ENCODE measurements at places on chromosomes 3 and 15. TPM values are rescaled to one million over a fixed set of nuclear protein-coding genes. Genes with fewer than 3 reads are reported as not detected.

- H3K27me3 ChIP-seq = no peaks in the 10 kb centered on the region
- H3K4me1 ChIP-seq = peaks cover 3% of the 10 kb centered on the region
- H3K4me3 ChIP-seq = no peak overlapping the region
- no peaks in the 10 kb centered on the region for H3K36me3 ChIP-seq
- H3K27ac ChIP-seq = no peak overlapping the region
These were observed 15.4 kb upstream of the ABHD10 start for GRCh38 chr3:111963424-111963823.

Gene TMCO5A
- not detected for total RNA-seq

Gene LYSMD4
- 7.9 TPM for total RNA-seq

Gene SEMA6D
- total RNA-seq = not detected

DNA sequence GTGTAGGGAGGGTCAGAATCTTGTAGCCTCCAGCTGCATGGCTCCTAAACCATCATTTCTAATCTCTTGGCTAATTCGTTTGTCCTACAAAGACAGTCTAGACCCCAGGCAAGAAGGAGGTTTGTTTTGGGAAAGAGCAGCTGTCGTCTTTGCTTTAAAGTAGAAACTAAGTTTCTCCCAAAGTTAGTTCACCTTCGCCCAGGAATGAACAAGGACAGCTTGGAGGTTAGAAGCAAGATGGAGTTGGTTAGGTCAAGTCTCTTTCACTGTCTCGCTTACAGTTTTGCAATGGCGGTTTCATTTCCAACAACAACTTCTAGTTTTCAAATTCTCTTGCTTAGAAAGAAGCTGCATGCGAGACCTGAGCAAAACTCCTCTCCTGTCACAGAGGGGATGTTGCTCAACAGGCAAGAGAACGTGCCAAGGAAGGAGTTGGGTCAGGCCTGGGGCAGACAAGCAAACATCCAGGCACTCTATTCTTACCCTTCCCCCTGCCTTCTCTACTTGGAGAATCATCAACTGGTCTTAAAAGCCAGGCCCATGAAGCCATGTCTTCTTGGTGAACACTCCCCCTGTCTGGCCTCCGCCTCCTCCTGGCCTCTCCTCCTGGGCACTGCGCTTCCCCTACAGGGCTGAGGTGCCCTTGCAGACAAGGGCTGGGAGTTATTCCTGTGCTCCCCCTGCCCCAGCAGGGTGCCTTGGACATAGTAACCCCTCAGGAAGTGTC, 57.6 kb downstream of the TMEM44 start:
- no peak overlapping the region for H3K4me3 ChIP-seq
- no peaks in the 10 kb centered on the region for H3K4me1 ChIP-seq
- DNase-seq = no peak

DNA sequence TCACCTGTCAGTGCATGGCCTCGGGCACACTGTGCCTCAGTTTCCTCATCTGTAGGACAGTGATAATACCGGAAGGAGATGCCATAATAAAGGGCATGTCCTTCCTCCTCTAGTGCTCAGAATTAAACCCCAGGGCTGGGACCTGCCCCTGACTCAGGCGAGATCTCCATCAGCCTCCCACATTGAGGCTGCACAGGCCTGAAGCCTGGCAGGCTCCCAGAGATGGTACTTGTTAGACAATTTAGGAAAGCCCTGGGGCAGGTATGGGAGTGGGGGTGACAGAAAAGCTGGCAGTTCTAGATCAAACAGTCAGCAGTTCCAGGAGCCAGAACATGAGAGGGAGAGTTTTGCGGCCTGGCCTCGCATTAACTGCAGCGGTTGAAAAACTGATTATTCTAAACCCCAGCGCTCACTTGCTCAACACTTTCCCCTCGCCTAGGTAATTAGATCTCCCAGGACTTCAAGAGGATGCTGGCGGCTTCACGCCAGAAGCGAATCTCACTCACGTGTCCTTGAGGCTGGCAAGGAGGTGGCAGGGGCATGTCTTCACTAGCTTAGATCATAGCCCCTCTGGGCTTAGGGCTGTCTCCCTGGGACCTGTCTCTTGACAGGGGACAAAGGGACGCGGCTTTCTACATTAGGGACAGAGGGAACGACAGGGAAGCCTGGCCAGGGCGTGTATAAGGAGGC, 73.1 kb downstream of the ATP2B2 start:
- no peak overlapping the region for H3K4me3 ChIP-seq
- peak; percentile 22 for DNase-seq
- no peaks in the 10 kb centered on the region for H3K36me3 ChIP-seq

Measured in CD8-positive, alpha-beta memory T cell (primary cell).